Activated T-cell treated with anti-CD3 and anti-CD28 coated beads, Interleukin-2, amount 50 U/mL, for 24 hours (primary cell): ENCODE measurements at places on chromosomes 6 and 20.
A peak's percentile ranks its signal among the peaks of the same experiment; 100 is the strongest.

GRCh38 chr6:167349631-167350274, 24.9 kb downstream of the TTLL2 start:
- H3K27me3 ChIP-seq = peaks cover 47% of the 10 kb centered on the region
- DNase-seq = no peak
- H3K27ac ChIP-seq = peak overlapping the region; percentile 82
- peaks cover 30% of the 10 kb centered on the region for H3K4me1 ChIP-seq
- no peaks in the 10 kb centered on the region for H3K36me3 ChIP-seq

- no peak for DNase-seq
- H3K36me3 ChIP-seq = no peaks in the 10 kb centered on the region
- no peaks in the 10 kb centered on the region for H3K27me3 ChIP-seq
- H3K4me1 ChIP-seq = no peaks in the 10 kb centered on the region
- H3K27ac ChIP-seq = no peak overlapping the region
- no peak overlapping the region for H3K4me3 ChIP-seq
Observed at GRCh38 chr20:6708010-6708409, 59.5 kb upstream of the BMP2 start.

GRCh38 chr20:48771542-48771941, 56.3 kb downstream of the PREX1 start:
- peaks cover 90% of the 10 kb centered on the region for H3K4me1 ChIP-seq
- peaks cover 37% of the 10 kb centered on the region for H3K36me3 ChIP-seq
- DNase-seq = no peak
- H3K27me3 ChIP-seq = no peaks in the 10 kb centered on the region
- peak overlapping the region; percentile 47 for H3K27ac ChIP-seq

DNA sequence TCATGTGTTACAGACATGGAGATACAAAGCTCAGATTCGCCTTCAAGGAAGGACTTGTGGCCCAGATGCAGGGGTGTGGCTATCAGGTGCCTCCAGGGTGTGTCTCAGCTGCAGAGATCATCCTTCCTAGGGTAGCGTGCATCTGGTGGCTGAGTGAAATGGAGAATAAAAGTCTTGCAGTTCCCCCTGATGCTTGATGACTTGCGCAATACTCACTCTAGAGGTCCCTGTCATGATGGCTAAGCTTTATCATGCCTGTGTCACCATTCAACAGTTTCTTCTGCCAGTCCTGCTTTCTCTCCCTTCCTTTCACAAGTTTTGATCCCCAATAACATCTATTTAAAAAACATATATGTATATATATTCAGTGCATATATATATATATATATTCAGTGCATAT, 228.1 kb downstream of the PAX1 start:
- DNase-seq = no peak
- H3K4me3 ChIP-seq = no peak overlapping the region
- H3K27ac ChIP-seq = no peak overlapping the region
- no peaks in the 10 kb centered on the region for H3K36me3 ChIP-seq
